ENCODE measurements at places on chromosomes 6 and 20.
A peak's percentile ranks its signal among the peaks of the same experiment; 100 is the strongest.

GRCh38 chr6:149052350-149053106 lies 265.0 kb upstream of the TAB2 start:
- no peak for DNase-seq

GRCh38 chr20:51116765-51117686 lies 94.1 kb upstream of the KCNG1 start:
- no peak for DNase-seq

GRCh38 chr20:62816884-62817873 lies at the start of gene COL9A3:
Gene COL9A3 (plus strand): TSS chr20:62817050. CDS start chr20:62817065, 15 bp downstream.
- no peak for DNase-seq

DNA sequence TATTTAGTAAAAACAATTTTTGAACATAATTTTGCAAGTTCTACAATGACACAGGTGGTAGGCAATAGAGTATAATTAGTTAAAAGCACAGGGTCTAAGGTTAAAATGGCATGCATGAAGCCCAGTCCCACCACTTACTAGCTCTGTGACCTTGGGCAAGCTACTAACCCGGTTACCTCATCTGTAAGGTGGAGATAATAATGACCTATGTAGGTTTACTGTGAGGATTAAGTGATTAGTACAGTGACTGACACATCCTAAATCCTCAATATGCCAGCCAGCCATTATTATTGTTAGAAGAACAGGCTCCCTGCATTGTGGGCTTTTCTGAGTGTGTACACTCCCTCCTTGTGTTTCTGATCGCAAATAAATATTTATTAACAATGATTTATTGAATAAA lies 26.2 kb downstream of the ATXN1 start:
- no peak for DNase-seq

DNA sequence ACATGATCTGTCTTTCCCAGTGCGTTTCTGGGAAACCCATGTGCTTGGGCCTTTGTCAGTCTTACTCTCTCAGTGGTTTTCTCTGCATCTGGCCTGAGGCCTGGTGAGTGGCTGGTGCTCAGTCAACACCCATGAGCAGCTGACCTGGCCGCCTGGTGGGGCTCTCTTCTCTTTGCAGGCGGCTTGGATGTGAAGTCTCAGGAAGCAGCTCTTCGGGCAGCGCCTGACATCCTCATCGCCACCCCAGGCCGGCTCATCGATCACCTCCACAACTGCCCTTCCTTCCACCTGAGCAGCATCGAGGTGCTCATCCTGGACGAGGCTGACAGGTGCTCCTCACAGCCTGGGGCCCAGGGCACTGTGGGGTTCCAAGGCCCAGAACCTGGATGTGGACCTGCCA lies 10.8 kb downstream of the DDX27 start:
- no peak for DNase-seq

GRCh38 chr6:124937645-124938044 lies 24.6 kb upstream of the RNF217 start:
- DNase-seq, result no peak

DNA sequence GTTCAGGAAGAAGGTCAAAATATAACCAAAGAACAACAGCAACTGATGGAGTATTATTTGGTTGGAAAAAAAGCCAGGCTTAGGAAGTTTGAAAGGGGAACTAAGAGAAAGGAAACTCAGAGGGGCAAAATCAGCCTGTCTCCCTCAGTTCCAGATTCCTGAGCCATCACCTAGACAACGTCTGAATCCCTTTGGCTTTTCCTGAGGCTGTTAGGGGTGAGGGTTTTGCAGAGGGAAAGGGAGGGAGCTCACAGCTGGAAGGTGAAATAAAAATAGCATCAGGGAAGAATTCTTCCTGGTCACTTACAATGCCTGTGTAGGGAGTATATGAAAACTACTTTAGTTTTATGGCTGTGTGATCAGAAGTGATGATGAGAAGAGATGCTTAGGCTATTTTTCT lies 100.5 kb downstream of the SOBP start:
- DNase-seq, result no peak

GRCh38 chr6:72140795-72141194 lies 254.4 kb downstream of the RIMS1 start:
- no peak for DNase-seq

DNA sequence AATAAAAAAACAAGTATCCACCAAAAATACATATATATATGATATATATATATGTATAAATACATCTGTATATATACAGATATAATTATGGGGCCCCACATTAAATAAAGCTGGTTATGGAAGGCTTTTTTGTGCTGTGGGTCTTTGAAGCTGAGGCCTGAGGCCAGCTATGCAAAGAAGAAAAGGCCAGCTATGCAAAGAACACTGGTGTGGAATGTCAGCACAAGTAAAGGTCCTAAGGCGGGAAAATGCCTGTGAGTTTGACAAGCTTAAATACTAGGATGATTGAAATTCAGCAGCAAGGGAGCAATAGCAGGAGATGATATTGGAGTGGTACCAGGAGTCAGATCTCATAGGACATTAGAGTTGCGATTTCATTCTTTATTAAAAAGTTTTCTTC lies 25.2 kb downstream of the ADGRF1 start:
- DNase-seq, result no peak

- DNase-seq, result no peak
Observed at GRCh38 chr6:161921602-161922395, 647.9 kb upstream of the AGPAT4 start.

DNA sequence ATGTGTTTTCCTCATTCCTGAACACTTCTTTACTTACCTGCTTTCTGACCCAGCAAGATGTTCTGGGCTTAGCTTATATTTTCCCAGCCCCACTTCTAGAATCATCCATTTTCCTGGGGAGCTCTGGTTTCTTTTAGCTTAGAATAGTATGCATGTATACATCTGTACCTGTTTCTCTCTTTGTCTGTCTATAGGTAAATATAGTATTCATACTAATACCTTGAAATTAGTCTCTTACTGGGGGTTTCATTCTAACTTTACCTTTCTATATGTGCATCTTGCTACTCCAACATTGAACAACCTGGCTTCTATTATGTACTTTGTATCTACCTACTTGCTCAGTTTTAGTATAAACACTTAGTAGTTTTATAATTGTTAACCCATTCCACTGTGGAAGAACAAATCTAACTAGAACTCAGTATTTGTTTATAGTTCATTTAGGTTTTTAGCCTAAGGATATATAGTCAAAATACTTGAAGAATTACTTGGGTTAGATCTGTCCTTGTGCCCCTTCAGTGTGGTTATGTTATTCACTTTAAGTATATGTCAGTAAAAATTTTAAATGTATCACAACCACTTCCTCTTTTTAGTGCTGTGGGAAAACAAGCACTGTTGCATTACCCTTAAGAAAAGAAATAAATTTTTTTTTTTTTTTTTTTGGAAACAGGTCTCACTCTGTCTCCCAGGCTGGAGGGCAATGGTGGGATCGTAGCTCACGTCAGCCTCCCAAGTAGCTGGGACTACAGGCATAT lies 54.0 kb downstream of the ASXL1 start:
- DNase-seq, result no peak

DNA sequence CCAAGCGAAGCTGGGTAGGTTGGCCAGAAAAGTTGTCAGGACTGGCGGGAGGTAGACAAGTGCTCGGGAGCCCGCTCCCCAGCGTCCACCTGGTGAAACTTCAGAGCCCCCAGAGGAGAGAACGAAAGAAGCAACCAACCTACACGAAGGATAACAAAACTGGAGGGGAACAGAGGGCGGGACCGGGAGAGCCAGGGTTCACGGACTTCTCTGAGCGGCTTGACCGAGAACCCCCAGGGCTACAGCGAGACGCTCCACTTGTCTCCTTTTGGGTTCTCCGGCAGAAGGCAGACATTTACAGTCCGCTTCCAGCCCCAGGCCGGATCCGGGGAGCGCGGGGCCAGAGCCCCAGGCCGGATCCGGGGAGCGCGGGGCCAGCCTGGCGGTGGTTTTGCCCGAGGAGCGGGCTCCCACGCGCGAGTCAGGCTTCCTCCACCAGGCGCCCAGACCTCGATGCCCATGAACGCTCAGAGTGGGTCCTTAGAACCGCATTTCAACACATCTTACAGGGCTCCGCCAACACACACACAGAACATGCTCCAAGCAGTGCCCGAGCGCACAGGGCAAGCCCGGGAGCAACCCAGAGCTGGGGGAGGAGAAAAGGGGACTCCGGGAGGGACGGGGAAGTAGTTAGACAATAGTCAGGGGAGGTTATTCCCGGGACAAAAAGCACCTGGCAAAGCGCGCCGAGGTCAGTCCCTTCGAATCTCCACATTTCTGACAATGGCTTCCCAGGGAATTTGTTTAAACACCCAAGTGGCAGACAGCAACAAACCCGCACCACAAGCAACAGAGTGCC lies 1.1 kb downstream of the PTPRK start:
- DNase-seq, result peak; percentile 56

DNA sequence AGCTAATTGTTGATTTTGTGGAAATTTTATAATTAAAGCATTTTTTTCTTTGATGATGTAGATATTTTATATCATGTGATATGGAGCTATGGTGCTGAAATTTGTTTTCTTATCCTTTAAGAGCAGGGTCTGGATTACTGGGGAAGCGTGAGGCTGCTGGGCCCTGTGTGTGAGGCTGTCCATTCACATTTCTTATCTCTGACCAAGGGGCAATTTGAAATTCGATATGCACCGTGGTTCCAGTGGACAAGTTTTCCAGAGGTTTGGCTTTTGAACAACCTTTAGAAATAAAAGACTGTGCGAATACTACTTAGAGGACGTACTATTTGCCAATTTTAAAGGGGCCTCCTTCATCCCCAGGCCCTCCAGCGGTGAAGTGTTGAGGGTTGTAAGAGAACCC lies 3.7 kb downstream of the ERMARD start:
- no peak for DNase-seq

DNA sequence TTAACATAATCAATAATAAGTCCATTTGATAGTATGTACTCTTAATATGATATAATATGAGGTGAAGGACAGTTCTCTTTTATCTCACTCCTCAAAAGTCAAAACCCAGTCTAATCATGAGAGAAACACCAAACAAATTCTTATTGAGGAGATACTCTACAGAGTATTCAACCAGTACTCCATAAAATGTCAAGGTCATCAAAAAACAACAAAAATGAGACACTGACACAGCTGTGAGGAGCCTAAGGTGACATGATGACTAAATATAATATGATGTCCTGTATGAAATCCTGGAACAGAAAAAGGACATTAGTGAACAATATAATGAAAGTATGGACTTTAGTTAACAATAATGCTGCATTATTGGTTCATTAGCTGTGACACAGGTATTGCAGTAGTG lies 675.1 kb downstream of the HTR1B start:
- DNase-seq, result no peak

GRCh38 chr6:142887517-142887916 lies 57.5 kb downstream of the HIVEP2 start:
- DNase-seq, result no peak

DNA sequence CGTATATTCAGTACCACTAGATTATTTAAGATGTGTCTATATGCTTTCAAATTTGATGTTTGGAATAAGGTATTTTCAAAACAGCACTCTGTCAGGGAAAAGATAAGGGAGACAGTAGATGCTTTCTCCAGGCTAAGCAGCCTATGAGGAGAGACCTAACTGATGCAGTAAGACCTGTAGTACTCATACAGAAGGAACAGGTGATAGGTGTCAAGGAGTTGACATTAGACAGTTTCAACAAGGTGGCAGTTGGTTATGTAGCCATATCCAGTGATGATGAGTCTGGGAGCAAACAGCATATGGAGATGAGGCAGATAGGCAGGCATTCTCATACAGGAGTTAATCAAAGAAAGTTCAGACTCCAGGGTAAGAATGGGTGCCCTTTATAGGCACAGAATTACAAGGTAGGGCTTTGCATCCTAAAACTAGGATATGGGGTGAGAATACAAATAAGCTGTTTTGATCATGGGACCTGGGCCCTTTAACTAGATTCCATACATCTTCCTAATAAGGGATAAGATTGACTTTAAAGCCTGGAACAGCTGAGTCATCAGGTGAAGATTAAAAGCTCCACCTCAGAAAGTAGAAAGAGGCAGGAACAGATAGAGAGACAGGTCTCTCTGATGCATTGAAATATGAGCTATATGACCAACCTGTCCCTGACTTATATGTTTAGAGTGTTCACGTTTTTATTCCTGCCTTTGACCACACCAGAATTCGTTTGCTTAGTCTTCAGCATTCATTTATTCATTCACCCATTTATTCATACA lies 7.9 kb downstream of the RSPH4A start:
- no peak for DNase-seq

DNA sequence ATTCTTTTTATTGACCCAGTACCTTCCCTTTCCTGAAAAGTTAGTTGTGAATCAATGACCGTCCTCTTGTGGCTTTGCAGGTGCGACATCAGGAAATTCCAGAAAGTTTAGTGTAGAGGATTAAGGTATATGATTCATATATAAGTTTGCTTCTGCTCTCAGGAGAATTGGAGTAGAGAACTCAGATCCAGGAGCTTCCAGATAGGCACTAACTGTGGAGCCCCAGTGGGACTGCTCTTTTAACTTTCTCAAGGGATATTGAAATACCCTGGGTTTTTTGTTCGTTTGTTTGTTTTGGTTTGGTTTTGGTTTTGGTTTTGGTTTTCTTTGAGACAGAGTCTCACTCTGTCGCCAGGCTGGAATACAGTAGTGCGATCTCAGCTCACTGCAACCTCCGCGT lies 9.5 kb downstream of the TAAR2 start:
- no peak for DNase-seq

DNA sequence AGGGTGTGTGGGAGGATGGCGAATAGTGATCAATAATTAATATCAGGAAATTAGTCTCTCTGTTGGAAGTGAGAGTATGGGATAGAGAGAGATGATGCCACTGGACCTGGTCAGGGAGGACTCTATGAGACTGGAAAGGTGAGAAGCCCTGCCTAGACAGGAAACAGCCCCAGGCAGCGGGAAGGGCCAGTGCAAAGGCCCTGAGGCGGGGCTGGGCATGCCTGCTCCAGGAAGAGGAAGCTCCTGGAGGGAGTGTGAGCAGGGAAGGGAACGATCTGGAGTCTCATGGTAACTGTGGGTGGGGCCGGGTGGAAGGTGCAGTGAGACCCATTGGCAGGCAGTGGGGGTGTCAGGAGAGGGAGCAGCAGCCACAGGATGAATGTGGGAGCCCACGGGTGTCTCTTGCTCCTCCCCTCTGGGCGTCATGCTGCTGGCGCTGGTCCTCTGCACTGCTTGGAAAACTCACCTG lies 1.8 kb upstream of the CST3 start:
- no peak for DNase-seq

DNA sequence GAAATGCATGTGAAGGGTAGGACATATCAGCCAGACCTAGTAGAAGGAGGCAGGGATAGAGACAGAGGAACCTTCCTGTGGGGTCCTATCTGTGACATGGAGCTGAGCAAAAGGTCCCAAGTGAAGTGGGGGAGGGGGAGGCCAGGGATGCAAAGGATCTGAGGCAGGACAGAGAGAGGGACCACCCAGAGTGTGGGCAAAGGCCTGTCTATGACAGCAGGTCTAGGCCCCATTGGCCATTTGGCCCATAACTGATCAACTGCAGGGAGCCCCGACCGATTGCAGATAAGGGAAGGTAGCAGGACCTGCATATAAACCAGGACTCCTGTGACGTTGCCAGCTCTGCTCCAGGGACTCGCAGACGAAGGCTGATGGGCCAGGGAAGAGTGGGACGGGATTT lies 49.6 kb upstream of the SYNDIG1 start:
- no peak for DNase-seq

- no peak for DNase-seq
Observed at GRCh38 chr6:79599725-79600259, 31.3 kb upstream of the SH3BGRL2 start.

Measured in activated naive CD8-positive, alpha-beta T cell treated with anti-CD3 and anti-CD28 coated beads, Interleukin-2, amount 10 ng/mL, durations not matched to agents 7 days and 5 days (primary cell).